ENCODE measurements at places on chromosomes 2 and 18.
A peak's percentile ranks its signal among the peaks of the same experiment; 100 is the strongest.

- DNase-seq: peak; percentile 60
Observed at GRCh38 chr2:47867205-47867604, 39.1 kb downstream of the FBXO11 start.

DNA sequence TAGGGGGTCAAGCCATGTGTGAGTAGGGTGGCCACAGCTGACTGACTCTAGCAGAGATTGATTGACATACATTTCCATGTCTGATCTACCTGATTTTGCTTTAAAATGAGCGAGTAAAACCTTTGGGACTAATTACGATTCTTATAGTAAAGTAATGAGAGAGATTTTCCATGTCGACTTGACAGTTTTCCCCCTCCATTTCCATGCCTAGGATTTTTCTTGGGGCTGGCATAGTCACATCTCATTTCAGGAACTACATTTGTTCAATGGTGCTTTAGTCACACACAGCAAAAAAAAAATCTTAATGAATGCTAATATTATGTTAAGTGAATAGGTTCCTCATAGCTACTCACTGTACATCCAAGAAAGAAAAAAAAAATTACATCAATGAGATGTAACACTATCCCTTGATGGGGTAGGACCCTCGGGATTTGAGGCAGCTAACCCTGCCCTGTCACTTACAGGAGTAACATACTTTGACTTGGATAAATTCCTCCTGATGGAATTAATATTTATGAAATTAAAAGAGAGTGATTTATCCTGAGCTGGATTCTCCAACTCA lies 690.9 kb downstream of the TDRD15 start:
- DNase-seq: no peak

DNA sequence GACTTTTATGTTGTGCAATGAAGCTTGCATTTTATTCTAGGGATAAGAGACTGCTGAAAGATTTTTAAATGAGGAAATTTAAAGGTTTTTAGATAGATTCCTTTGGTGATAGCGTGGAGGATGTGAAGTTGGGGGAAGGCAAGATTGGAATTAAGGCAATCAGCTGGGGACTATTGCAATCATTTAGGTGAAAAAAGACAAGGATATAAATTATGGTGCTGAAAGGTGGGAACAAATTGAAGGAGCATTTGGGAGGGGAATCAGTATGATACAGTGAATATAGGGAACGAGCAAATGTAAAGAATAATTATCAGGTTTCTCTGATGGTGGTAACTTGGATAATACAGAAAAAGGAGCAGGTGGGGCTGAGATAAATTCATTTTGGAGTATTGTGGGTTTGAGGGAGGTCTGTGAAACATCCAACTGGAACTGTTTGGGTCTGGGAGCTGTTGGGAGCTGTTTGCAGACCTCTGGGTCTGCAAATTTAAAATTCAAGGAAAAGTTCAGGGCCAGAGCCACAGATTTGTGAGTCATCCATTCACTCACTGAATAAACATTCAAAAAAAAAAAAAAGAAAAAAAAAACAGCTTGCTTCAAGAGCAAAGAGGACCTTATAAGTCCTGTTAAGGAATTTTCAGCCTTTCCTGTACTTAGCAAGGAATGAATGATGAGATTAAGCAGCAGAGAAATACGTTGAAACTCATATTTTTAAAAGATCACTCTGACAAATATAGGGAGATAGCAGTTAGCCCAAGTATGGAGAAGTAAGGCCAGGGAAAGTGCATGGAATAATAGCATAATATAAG lies 257.5 kb upstream of the FN1 start:
- DNase-seq: peak; percentile 95

DNA sequence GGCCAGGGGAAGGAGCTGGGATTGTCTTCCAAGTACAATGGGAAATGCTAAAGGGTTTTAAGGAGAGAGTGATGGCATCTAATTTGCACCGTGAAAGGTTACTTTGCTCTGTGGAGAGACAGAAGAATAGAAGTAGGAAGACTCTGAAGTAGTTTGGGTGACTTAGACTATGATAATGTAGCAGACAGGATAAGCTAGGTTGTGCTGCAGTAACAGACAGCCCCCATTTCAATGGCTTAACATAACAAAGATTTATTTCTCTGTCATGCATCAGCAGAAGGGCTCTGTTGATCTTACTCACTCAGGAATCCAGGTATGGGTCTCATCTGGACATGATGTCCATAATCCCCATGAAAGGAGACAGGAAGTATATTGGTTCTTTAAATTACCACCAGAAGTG lies 26.4 kb downstream of the GNLY start:
- no peak for DNase-seq
